SJCRH30 (cell line): ENCODE measurements at places on chromosomes 12 and 14.
A peak's percentile ranks its signal among the peaks of the same experiment; 100 is the strongest.

GRCh38 chr14:95526483-95527386 is 8.1 kb upstream of the GLRX5 start:
- DNase-seq, result no peak

DNA sequence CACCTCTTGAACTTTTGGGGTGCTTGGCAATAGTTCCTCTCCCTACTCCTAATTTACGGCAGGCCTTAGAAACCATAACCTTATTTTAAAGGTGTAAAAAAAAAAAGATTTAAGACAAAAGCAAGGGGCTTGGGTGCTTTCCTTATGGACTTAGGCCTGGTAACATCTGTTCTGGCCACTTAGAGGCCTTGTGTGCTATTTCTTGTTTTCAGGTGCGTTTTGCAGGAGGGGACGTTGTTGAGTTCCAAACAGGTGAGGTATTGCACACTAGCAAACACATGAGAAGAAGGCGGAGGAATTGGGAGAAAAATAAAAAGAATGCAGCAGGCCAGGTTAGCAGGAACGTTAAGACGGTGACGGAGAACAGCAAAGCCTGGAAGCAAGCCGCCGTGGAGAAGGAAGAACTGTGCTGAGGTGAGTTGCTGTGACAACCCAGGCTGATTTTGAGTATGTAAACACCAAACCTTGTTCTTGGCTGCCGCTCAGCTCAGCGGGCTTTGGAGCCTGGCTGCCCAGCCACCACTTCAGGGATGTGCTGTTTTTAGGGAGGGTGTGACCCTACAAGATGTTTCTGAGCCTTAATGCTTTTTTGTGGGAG is 17.3 kb downstream of the EMG1 start:
- DNase-seq, result no peak

GRCh38 chr12:110335481-110336045 is 54.5 kb downstream of the ATP2A2 start:
- DNase-seq, result no peak

DNA sequence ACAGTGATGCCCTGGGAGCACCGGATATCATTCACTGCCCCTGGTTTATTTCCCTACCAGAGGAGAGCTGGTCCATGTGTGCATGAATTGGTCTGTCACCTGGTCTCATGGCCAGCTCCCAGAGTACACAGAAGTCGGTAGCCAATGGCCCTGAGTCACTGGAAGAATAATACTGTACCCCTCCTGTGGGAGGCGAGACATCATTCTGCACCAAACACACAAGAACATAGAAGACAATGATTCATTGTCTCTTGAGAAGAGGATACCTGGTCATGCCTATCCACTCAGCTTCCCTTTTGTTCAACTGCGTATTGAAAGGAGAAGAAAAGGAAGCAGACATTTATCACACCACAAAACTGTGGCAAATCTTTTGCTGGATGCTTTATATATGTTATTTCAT is 216.2 kb downstream of the DPF3 start:
- DNase-seq, result no peak

DNA sequence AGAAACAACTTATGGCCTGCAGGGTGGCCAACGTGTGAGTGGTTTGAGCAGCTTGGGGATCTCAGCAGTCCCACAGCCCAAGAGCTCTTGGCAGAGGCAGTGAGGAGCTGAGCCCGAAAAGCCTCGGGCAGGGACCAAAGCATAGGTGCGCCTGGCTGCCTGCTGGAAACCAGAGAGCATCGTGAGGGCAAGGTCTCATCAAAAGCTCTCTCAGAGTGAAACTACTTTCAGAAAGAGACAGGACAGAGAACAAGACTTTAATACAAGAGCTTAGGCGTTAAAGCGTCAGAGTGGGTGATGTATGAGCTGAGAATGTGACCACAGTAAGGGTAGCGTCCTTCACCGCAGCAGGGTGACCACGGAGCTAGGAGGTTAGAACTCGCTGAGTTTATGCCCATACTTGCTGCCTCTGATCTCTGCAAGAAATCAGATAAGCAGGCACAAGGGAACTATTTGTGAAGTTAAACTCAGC is 30.8 kb downstream of the LGMN start:
- no peak for DNase-seq

GRCh38 chr12:65826353-65827171 is 2.3 kb downstream of the HMGA2 start:
- peak; percentile 72 for DNase-seq

GRCh38 chr12:125683748-125684381 is 618.6 kb downstream of the AACS start:
- DNase-seq, result no peak

DNA sequence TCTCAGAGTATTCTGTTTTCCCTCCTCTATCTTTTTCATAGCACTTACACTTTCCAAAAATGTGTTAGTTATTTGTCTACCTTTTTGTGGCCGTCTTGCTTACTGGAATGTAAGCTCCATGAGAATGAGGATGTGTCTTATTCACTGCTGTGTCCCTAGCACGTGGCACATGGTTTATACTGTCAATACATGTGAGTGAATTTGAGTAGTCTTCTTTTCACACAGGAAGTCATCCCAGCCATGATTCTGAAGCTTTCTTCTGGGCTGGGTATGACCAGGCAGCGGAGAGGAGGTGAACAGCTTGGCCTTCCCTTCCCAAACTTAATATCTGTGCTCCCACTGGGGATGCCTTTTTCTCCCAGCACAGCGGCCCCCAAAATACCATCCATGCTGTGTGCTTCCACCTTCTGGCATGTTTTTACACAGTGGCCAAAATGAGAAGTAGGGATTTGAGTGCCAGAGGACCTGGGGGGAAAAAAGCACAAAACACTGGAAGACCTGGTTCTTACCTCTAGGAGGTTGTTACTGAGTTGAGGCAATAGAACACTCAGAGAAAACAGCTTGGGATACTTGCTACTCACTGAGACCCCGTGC is 10.3 kb downstream of the PLEKHG3 start:
- no peak for DNase-seq

DNA sequence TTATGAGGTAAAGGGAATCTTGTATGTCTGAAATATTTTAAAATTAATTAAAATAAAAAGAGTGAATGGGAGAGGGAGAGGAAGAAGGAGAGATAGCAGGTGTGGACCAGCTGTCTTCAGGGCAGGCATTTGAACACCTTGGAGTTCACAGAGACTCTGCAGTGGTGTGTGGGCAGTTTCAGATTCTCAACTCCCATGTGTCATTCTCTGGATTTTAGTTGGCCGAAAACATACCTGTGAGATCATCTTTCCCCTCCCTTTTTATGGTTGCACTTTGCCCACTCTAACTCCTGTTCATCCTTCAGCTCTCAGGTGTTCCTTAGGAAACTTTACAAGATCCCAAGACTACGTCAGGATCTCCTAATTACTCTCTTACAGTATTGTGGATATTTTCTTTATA is 108.1 kb downstream of the ERC1 start:
- no peak for DNase-seq

DNA sequence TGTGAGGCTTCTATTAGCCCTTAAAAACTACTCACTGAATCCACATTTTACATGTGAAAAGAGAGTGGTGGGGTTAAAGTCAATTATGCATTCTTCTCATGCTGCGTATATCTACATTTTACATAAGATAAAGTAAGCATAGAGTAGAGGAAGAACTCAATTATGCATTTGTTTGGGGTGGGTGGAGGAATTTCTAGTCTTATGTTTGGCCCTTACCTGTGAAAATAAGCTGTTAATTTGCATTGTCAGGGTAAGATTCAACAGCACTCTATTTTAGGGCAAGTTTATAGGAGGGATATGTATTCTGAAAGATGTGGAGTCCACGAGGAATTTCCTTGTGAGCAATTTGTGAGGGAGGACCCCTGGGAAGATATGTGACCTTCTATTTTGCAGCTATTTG is 30.9 kb upstream of the CAPRIN2 start:
- no peak for DNase-seq

DNA sequence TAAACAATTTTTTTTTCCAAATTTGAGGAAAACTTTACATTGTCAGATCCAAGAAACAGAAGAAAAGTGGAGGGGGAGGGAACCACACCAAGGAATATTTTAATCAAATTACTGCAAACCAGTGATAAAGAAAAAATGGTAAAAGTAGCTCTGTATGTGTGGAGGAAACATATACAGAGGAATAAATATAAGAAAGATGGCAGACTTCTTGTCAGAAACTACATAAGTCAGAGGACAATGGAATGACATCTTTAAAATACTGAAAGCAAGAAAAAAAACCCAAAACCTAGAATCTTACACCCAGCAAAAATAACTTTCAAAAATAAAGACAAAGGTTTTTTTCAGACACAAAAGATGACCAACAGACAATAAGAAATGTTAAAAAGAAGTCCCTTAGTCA is 10.2 kb upstream of the LLPH start:
- no peak for DNase-seq
